B cell (primary cell): ENCODE measurements at places on chromosomes 7 and 10.

GRCh38 chr7:1152492-1152891 lies 7.5 kb downstream of the ZFAND2A start:
- DNase-seq, result no peak

DNA sequence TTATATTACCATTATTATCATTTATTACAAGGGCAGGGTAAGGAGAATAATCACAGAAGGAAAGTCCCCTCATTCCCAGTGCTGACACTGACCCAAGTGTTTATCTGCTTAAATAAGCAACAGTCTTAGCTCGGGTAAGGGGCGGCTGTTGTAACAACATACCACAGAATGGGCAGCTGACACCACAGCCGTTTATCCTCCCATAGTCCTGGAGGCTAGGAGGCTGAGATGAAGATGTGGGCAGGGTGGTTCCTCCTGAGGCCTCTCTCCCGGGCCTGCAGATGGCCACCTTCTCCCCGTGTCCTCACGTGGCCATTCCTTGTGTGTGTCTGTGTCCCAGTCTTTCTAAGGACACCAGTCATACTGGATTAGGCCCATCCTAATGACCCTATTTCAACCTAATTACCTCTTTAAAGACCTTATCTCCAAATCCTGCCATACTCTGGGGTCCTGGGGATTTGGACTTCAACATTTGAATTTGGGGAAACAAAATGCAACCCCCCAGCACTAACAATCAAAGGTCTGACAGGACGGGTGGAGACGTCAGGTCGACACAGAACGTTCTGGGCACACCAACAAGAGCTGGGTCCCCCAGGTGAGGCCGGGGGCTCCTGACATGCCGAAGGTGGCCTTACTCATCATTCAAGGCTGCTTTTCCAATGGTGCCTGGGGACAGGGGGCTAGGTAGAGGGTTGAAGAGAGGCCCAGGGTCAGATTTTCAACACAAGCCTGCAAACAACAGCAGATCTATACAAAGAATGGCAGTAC lies 93.5 kb downstream of the TNS3 start:
- DNase-seq, result no peak

- DNase-seq, result no peak
These were observed 16.3 kb downstream of the OR2AE1 start for GRCh38 chr7:99860281-99861127.

DNA sequence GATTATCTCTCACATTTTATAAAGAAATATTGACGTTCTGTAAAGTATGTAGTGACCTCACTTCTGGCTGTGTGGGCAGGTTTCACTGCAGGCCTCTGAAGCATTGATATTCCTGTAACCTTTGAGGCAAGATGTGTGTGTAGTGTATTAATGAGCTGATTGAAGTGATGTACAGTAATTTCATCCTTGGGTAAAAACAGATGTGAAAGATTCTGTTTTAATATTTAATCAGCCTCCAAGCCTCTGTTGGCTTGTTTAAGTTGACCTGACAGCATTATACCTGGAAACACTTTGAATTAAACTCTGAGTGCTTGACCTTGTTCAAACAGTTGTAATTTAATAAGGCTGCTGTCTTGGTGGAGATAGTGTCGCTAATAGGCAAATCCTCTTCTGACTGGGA lies 74.9 kb downstream of the KAT6B start:
- no peak for DNase-seq

GRCh38 chr7:6392712-6393666 lies 54.8 kb downstream of the DAGLB start:
- DNase-seq, result peak; percentile 68

DNA sequence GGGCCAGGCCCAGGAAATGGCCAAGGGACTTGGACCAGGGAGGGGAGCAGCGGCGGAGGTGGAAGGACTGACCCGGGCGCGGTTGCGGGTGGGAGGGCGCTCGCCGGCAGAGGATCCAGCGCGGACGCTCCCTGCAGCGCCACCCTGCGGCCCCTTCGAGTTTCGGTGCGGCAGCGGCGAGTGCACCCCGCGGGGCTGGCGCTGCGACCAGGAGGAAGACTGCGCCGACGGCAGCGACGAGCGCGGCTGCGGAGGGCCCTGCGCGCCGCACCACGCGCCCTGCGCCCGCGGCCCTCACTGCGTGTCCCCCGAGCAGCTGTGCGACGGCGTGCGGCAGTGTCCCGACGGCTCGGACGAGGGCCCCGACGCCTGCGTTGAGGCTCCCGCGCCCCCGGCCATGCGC lies 16.8 kb upstream of the ZNF467 start:
- DNase-seq, result peak; percentile 27

DNA sequence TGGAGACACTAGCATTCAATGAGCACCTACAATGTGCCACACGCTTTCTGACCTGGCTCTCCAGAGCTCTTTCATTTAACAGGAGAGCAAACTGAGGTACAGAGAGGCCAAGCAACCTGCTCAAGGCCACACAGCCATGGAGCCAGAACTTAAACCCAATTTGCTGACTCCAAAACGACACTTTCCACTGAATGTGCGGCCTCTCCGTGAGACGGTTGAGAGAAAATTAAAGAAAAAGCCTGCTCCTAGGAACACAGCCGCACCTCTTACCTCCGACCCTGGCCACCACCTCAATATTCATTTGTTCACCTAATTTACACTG lies 42.8 kb downstream of the ZCCHC24 start:
- no peak for DNase-seq

DNA sequence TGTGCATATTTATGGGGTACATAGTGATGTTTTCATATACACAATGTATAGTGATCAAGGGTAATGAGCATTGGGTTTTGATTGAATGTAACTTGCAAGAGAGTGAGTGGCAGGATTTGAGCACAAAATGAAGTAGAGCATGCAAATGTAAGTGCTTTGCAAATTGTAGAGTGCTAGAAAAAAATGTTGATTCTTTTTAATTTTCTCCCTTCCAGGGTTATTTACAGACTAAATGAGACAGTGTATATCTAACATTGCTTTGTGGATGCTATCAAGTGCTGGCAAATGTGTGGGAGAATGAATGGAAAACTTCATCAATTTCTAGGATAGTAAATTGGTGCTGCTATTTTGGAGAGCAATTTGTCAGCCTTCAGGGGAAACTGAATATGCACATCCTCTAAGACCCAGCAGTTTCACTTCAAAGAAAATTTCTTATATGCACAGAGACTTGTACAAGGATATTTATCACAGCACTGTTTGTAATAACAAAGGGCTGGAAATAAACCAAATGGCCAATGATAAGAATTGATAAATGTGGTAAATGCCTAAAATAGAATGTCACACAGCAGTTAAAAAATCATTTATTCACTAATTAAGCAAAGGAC lies 120.6 kb upstream of the PLPP4 start:
- DNase-seq, result no peak
